ENCODE measurements at places on chromosomes 7 and 10. TPM values are rescaled to one million over a fixed set of nuclear protein-coding genes. Genes with fewer than 3 reads are reported as not detected.

TDRD1 gene
- total RNA-seq: 0.15 TPM

CD36 gene
- total RNA-seq: 14.0 TPM

C7orf33 gene
- not detected for total RNA-seq

HTR5A gene
- not detected for total RNA-seq

SORBS1 gene
- total RNA-seq: 97.9 TPM

ITPRIP gene
- total RNA-seq: 9.7 TPM

GALNT17 gene
- 0.12 TPM for total RNA-seq

JCAD gene
- 1.7 TPM for total RNA-seq

SPACDR gene
- total RNA-seq: not detected

RELN gene
- total RNA-seq: 19.3 TPM

SCART1 gene
- 1.0 TPM for total RNA-seq

ANKRD1 gene
- 5.0 TPM for total RNA-seq

LIPN gene
- not detected for total RNA-seq

ZWINT gene
- 0.48 TPM for total RNA-seq

AMZ1 gene
- total RNA-seq: 0.42 TPM

UCN3 gene
- total RNA-seq: not detected

COL17A1 gene
- total RNA-seq: not detected

RAB19 gene
- 0.27 TPM for total RNA-seq

NODAL gene
- not detected for total RNA-seq

SMURF1 gene
- total RNA-seq: 11.4 TPM

CBLL1 gene
- total RNA-seq: 8.6 TPM

CARD11 gene
- total RNA-seq: 0.37 TPM

ACTL6B gene
- not detected for total RNA-seq

MKI67 gene
- total RNA-seq: 1.2 TPM

CHST12 gene
- 5.1 TPM for total RNA-seq

CPVL gene
- 6.6 TPM for total RNA-seq

ADAP1 gene
- 1.6 TPM for total RNA-seq

CDK13 gene
- total RNA-seq: 35.2 TPM

Measured in right lobe of liver (tissue), 6 donors.